Central memory CD4-positive, alpha-beta T cell (primary cell): ENCODE measurements at places on chromosomes 12 and 14.

DNA sequence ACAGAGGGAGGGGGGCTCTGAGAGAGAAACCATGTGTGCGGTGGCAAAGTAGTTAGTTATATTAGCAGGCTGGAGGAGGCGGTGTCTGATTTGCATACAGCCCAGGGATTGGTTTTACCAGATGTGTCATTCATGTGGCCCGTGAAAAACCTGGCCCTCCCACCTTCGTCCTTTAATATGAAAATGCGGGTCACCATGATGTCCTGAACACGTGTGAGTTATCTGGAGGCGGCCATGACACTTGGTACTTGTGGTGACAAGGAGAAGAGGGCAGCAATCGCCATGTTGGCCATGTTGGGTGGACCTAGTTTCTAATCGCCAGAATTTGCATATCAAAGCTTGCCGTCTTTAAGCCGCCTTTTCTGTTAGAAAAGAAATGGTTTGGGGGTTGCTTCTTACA lies 108.8 kb downstream of the RAD51B start:
- DNase-seq, result no peak

DNA sequence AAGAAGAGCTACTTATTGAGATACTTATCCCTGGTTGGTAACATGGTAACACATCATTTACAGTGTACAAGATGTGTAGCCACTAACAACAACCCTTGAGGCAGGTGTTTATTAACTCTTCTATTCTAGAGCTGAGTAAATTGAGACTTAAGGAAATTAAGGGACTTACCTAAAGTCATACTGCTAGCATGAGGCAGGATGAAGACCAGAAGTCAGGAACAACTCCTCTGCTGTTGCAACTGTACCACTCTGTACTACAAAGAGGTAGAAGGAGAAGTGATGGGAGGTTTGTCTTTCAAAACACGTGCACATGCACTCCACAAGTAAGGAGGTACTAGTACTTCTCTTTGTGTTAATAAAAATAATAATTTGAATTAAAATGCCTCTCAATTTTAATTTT lies 79.9 kb downstream of the LLPH start:
- no peak for DNase-seq

GRCh38 chr12:7959701-7960121 lies 23.7 kb upstream of the SLC2A3 start:
- peak; percentile 54 for DNase-seq

- DNase-seq, result no peak
Observed at GRCh38 chr12:42790761-42791151, 201.2 kb upstream of the PRICKLE1 start.

GRCh38 chr12:108610336-108610815 lies 12.5 kb upstream of the TMEM119 start:
- no peak for DNase-seq

GRCh38 chr12:76249501-76249900 lies 98.7 kb downstream of the BBS10 start:
- no peak for DNase-seq

DNA sequence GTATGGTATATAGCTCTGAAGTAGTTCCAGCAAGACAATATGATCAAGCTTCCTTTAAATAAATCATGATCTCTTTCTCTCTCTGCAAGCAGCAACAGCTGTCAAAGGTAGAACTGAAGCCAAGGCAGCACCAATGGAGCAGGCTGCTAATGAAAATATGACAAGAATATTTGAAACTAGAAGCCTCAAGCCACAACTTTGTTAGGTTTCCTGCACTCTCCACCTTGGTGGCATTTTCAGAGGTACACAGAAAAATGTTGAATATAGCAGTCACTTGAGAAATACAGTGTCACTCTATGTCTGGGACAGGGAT lies 43.8 kb upstream of the PSMA6 start:
- DNase-seq, result no peak

- no peak for DNase-seq
Observed at GRCh38 chr12:53728206-53728605, 954 bp upstream of the CALCOCO1 start.

GRCh38 chr12:25155022-25155576 lies 39.9 kb downstream of the DNAI7 start:
- peak; percentile 33 for DNase-seq

DNA sequence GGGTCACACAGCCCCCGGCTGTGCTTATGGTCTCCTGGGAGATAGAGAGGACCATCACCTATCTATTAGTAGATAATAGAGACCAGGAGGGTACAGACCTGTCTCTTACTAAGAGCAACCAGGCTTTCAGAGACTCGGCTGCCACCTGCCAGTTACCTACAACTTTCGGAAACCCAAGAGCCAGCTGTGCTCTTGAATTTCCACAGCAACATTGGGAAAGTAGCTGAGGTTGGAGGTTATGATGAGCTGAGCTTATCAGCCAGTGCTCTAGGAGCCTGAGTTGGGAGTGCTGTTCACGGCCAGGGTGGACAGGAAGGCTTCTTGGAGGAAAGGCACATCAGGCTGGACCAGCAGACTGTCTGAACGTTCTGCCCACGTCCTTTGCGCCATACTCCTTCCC lies 67.6 kb downstream of the RIN3 start:
- DNase-seq, result no peak

DNA sequence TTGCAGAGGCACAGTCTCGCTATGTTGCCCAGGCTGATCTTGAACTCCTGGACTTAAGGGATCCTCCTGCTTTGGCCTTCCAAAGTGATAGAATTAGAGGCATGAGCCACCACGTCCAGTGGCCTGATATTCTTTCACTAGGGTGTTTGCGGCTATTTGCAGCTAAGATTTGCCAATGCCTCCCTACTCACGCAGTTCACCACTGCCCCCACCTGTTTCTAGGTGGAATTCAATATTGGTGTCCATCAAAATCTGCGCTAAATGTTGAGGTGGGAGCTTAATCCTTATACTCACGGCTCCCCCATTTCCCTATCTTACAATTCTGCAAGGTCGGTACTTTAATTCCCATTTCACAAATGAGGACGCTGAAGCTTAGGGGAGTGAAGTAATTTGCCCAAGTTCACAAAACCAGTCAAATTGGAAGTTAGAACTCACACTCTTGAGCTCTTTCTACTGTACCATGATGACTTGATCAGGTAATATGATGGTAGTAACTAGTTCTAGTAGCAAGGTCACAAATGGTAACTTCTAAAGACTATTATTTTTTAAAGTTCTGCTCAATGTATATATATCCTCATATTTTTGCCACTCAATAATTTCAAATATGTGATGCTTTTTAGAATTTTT lies 22.1 kb upstream of the LRRC9 start:
- DNase-seq, result no peak

DNA sequence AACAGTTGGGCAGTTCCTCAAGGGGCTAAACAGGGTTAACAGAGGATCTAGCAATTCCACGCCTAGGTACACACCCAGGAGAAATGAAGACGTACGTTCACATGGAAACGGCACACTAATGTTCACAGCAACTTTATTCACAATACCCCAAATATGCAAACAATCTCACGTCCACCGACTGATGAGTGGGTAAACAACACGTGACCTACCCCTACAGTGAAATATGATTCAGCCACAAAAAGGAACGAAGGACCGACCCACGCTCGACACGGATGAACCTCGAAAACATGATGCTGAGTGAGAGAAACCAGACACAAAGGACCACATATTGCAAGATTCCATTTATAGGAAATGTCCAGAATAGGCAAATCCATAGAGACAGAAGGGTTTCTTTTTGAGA lies 112.7 kb downstream of the NCOR2 start:
- DNase-seq, result no peak

GRCh38 chr14:68047906-68048305 lies 228.3 kb downstream of the RAD51B start:
- DNase-seq, result no peak

DNA sequence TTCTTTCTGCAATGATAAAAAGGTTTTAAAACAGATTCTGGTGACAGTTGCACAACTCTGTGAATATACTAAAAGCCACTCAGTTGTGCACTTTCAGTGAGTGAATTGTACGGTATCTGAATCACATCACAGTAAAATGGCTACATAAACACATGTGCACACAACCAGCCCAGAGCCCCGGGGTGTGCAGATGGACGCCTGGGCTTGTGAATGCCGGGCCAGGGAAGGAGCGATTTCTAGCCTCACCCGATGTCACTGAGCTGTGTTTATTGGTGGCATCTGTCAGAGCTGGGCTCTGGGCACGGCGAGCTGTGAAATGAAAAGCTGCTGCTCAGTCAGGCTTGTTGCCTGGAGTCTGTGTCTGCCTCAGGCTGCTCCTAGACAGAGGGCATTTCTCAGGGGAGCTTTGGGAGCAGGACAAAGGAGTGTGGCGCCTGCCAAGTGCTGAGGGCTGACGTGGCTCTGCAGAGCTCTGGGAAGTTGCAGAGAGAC lies 25.9 kb downstream of the RHOF start:
- DNase-seq, result no peak

- DNase-seq, result no peak
Observed at GRCh38 chr12:49707812-49708147, 575 bp upstream of the FMNL3 start.
